ENCODE measurements at places on chromosomes 16 and 17.
A peak's percentile ranks its signal among the peaks of the same experiment; 100 is the strongest.

DNA sequence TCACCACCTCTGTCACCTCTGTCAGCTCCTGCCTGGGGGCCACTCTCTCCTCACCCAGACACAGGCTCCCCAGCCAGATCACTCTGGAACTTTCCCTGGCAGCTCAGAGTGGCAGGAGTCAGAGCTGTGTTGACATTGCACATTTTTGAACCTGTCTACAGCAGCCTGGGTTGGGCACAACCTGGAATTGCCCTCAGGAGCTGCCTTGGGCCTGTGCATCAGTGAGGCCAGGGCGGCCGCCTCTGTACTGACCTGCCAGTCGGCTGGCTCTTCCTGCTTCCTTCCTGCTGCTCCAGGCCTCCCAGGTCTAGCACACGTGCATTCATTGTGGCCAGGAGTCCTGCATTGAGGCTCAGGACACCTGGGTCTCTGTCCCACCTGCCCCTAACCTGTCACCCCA is 14.2 kb upstream of the TMEM11 start:
- no peak for DNase-seq

DNA sequence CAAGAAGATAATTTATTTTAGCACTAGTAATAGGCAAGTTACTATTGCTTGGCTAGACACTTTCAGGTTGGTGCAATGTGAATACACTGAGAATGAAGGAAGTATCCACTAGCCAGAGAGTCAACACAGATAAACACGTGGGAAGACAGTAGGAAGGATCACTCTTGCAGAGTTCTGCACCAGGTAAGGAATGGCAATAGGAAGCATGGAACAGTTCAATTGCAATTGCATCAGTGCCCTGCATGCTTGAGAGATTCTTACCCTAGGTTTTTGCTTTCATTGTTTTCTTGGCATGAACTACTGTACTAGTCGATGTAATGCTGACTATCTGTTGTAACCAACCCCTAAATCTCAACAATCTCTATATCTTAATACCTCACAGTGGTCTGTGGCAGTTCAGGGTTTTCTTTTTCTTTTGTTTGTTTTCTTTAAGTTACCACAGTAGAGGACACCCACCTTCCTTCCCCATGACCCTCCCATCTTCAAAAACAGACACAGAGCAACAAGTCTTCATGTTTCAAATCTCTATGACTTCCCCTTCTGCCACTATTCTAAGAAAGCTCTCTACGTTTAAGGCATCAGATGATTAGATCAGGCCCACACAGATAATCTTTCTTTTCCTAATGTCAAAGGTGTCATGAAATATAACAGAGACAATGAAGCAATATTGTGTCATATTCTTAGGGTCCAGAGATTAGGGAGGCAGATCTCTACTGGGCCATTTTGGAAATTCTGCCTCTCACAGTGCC is 18.1 kb upstream of the ABCA8 start:
- no peak for DNase-seq

GRCh38 chr16:11020792-11021551 is 76.6 kb downstream of the CLEC16A start:
- DNase-seq = no peak

DNA sequence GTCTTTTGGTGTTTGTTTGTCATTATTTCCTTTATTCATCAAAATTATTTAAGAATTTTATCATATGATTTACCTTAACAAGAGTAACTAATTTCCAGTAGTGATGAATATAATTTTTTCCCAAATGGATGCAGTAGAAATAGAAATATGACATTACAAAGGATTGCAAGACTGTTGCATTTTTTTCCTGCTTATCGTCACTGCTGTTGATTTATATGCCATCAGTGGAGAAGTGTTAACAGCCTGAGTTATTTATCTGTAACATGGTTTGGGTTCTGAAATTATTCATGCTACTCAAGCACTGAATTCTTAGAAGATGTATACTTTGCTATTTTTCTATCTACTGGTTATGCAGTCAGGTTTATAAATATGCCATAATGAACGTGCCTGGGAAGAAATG is 68.6 kb downstream of the TMEM100 start:
- DNase-seq = no peak

DNA sequence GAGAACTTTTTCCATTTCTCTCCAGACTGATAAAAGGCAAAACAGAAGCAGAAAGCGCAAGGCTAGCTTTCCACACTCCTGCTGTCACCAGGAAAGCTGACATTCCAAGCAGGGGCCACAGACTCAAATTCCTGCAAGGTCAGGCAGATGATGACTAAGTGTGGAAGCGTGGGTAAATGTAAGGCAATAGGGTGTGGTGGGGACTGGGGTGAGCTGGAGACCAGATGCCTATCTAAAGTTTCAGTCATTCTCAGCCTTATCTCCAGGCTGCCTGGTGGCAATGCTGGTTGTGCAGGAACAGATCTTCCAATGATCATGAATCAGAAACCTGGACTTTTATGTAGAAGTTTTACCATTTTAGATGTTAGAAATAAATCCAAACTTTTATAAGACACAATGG is 224.1 kb downstream of the GSG1L start:
- no peak for DNase-seq

- DNase-seq = no peak
Observed at GRCh38 chr17:81287741-81288430, 7.2 kb downstream of the SLC38A10 start.

GRCh38 chr17:76213491-76213890 is 26.8 kb downstream of the RNF157 start:
- no peak for DNase-seq

- DNase-seq = no peak
Observed at GRCh38 chr17:2888326-2888725, 92.1 kb downstream of the RAP1GAP2 start.

DNA sequence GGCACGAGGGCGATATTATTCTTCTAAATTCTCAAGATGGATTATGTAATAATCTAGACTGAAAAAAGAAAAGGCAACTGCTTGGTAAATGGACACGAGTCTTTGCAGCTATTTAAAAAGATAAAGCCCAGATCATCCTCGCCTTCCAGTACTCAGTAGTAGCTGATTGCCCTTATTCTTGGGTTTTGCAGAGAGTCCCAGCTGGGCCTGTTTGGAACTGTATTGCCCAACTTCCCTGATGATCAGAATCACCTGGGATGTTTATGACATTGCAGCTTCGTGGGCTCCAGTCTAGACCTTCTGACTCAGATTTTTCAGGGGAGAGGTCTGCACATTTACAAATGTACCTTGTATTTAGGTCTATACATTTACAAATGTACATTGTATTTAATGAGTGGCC is 213.5 kb downstream of the RAB11FIP4 start:
- DNase-seq = no peak

GRCh38 chr16:69932228-69932627 is 18.9 kb upstream of the CLEC18A start:
- no peak for DNase-seq

- no peak for DNase-seq
Observed at GRCh38 chr16:54066451-54067105, 220.0 kb downstream of the IRX3 start.

DNA sequence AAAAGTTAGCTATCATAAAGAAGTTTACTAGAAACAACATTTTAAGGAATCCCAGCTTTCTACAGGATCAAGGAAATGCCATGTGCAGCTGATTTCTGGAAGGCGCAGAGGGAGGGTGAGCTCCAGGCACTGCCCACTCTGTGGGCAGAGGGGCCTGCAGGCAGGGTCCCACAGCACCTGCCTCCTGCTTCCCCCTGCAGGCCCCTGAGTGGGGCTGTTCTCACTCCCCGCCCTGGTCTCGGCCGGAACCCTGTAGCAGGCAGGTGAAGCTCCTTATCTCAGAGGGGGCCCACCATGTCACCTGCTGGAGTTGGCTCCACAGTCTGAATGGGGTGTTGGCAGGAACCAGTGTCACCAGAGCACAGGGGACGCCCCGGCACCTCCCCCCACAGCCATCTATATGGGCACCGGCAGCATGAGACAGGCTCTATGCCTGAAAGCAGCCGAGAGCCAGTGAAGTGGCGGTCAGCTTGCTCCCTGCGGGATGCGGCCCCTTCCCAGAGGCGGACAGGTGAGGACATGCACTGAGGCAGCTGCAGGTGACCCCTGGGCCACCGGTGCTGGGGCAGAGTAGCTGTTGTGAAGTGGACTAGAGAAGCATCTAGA is 47.6 kb upstream of the FASN start:
- DNase-seq = no peak

GRCh38 chr17:73411313-73411747 is 99.5 kb upstream of the CDC42EP4 start:
- DNase-seq = no peak

GRCh38 chr16:50520451-50521245 is 27.5 kb upstream of the NKD1 start:
- DNase-seq = no peak

DNA sequence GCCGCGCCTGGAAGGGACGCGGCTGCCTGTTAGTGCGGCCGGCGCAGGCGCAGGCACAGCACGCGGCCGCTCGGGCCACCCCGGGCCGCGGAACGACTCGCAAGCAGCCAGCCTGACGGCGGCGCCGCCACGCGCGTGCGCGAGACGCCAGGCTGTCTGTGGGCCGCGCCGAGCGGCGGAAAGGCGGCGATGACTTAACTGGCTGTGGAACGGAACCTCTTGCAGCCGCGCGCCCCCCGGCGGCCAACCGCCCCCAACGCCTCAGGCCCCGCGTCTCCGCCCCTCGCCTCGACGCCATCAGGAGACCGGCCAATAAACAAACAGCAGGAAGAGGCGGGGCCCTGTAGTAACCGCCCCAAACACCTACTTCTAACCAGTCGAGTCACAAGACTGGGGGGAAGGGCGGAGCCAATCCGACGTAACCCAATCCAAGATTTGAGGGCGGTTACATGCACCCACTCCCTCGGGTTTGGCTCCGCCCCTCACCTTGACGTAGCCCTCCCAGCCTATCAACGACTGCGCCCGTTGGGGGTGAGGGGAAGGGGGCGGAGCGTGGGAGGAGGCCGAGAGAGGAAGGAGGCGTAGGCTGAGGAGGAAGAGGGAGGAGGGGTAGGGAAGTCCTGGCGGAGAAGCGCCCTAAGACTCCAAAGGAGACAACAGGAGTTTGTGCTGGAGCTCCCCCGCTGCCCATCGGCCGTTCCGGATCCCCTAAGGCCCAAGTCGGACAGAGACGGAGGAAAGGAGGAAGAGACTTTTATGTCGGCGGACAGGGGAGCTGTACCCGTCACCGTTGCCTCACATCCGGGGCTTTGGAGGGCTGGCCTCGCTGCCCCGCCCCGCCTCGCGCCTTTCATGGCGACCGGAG is at the start of gene FBRS:
FBRS (plus strand) TSS at position 566 of the 865 bp plus-strand sequence. CDS start 1,088 bp downstream, outside the sequence.
- peak; percentile 99 for DNase-seq

GRCh38 chr16:15518381-15519351 is 84.3 kb downstream of the BMERB1 start:
- no peak for DNase-seq

- DNase-seq = no peak
Observed at GRCh38 chr17:78337244-78338109, 22.4 kb downstream of the SOCS3 start.

GRCh38 chr17:69254187-69254586 is 25.6 kb upstream of the ABCA10 start:
- DNase-seq = no peak

DNA sequence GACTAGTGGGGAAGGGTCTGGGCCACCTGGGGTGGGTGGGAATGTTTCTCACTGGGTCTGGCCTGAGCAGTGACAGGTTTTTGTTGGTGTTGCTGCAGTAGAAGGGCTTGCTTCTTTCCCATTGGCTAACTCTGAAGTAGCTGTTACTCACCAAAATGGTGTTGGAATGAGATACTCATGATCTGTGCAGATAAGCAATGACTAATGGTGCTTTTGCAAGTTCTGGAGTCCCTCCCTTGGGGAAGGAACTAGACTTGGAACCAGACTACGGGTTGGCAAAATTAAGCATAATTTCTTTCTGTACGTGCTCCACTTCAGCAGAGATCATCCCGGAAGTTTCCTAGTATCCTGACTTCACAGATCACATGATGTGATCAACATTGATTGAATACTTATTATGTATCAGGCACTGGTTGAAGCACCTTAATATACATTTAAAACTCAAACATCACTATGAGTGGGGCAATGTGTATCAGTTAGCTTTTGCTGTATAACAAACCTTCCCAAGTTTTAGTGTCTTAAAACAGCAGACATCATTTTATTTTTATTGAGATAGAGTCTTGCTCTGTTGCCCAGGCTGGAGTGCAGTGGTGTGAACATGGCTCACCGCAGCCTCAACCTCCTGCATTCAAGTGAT is 30.1 kb downstream of the CHP2 start:
- no peak for DNase-seq

DNA sequence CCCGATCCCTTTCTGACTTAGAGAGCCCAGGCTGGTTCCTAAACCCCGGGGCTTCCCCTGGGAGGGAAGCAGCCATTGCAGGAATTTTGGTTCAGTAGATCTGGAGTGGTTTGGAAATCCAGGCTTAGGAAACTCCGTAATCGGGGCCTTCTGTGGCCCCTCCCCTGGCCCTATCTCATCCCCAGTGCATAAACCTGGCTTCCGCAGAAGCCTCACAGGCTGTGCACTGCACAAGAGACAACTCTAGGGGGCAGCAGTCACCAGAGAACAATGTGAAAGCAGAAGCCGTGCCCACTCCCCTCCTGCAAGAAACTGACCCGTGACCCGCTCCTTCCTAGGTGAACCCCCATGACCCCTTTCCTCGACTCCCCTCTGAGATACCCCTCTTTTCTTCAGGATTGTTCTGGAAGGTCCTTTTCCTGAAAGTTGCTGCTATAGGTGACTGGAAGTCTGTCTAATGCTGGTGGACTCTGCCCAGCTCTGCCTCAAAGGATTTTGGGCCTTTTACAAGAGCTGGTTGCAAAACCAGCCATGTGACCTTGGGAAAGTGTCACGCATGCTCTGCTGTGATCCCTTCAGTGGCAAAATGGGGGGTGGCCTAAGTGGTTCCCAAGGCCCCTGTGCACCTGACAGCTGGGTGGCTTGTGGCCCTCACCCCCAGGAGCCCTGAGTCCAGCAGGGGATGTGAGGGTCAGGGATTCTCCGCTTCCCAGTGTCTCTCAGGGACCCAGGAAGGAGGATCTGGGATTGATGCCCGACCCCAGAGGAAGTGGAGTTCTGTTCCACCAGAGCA is 14.4 kb downstream of the GUCY2D start:
- DNase-seq = no peak

Measured in stimulated activated CD8-positive, alpha-beta memory T cell treated with anti-CD3 and anti-CD28 coated beads, Interleukin-7, amount 100 ng/mL, for 48 hours (primary cell).